ENCODE measurements at places on chromosomes 1 and 21.

DNA sequence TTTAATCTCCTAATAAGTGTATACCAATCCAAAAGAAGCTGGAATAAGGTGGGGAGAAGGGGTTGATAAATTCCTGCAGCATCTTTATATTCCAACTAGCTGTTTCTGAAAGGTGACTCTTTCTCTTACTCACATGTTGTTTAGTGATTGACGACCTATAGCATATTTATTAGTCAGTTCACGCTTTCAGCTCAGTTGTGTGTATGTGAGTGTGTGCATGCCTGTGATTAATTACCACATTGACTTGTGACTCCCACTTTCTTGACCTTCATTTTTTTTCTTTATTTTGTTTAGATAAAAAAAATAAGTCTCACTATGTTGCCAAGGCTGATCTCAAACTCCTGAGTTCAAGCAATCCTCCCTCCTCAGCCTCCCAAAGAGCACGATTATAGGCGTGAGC, 44.4 kb downstream of the ATP2B4 start:
- DNase-seq, result no peak

- DNase-seq, result no peak
Observed at GRCh38 chr1:21534674-21535378, 25.6 kb downstream of the ALPL start.

GRCh38 chr1:84278905-84279304, 22.6 kb upstream of the SAMD13 start:
- no peak for DNase-seq

DNA sequence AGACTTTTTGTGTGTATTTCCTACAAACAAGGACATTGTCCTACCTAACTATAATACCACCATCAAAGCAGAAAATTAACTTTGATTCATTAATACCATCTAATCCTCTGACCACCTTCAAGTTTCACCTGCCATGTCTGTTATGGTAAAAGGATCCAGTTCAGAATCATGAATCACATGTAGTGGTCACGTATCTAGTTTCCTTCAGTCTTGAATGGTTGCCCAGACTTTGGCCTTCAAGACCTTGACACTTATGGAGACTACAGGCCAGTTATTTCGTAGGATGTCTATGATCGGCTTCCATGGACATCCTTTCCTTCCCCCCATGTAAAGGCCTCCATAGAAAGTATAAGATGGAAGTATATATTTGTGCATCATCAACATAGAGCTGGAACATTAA, 10.4 kb upstream of the IFNAR2 start:
- no peak for DNase-seq

GRCh38 chr21:27306791-27307775, 340.2 kb upstream of the ADAMTS5 start:
- DNase-seq, result no peak

DNA sequence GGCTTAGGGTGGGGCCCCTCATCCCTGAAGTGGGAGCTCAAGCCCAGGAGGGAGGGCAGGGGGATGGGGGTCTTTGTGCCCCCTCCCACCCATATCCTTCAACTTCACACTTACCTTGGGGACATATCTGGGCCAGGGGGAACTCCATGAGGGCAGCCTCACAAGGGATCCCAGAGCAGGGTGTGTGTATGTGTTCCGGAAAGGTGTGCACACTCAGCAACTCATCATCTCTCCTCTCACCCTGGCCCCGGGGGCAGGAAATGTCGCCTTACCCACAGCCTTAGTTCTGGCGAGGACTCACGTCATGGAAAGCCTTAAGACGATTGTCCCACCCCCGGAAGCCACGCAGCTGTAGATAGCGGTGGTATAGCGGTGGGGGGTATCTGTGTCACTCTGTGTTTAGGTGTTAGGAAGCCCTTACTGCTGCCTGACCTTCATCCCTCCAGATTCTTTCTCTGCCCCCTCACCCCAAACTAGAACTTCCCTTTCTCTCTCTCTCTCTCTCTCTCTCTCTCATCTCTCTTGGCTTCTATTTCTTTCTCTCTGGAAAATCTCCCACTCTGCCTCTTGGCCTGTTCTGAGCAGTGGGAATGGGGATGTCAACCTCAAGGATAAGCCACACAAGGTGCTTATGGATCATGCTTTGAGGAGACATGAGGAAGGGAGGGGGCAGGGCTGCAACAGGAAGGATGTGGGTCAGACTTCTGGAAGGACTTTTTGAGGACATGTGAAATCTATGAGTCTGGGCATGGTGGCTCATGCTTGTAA, at the start of gene SH2D2A:
Gene SH2D2A, minus strand, starts transcription at position 288 of the 768 bp plus-strand sequence. Its CDS starts 140 bp downstream, at position 148.
- no peak for DNase-seq

- DNase-seq, result no peak
Observed at GRCh38 chr1:15148475-15148874, 5.1 kb upstream of the TMEM51 start.

GRCh38 chr1:111654839-111655238, 35.2 kb downstream of the RAP1A start:
- DNase-seq, result no peak

GRCh38 chr1:155981266-155982088, 3.1 kb upstream of the ARHGEF2 start:
- DNase-seq, result peak; percentile 52

GRCh38 chr21:43721206-43721605, 2.3 kb downstream of the PDXK start:
- DNase-seq, result no peak

Data from psoas muscle (tissue), 8 donors.